ENCODE measurements at places on chromosomes 12 and 14. TPM values are rescaled to one million over a fixed set of nuclear protein-coding genes. Genes with fewer than 3 reads are reported as not detected.

GRCh38 chr12:57772429-57773322, at the start of gene EEF1AKMT3:
Gene EEF1AKMT3, plus strand, starts transcription at chr12:57772614. Its CDS starts 111 bp downstream, at chr12:57772725.
- no peak for DNase-seq

DNA sequence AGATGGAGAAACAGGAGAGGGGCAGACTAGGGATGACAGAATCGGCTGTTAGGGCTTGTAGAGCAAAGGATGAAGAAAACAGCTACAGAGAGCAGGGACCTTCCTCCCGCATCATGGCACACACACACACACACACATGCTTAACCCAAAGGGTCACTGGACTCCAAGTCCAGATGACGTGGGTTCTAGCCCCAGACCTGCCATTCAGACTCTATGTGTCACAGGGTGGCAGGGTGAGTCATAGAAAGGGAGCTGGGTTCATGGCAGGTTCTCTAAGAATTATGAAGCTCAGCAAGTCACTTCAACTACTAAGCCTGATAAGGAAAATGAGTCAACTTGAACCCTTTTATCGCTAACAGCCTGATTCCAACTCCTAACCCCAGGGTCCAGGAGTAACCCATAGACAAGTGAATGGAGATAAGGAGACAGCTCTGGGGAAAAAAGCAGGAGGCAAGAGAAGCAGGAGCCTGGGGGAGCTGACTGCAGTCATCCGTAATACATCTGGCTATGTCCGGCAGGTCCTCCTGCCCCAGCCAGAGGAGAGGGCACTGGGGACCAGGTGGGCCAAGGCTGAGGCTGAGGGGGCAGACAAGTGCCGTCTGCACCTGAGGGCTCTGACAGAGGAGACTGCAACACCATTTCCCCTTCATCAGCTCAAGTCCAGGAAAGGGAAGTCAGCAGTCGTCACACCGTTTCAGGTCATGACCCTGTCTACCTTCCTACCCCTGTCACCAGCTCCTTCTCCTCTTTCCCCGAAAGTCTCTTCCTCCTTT, 3.6 kb upstream of the TNFRSF1A start:
- no peak for DNase-seq

DNA sequence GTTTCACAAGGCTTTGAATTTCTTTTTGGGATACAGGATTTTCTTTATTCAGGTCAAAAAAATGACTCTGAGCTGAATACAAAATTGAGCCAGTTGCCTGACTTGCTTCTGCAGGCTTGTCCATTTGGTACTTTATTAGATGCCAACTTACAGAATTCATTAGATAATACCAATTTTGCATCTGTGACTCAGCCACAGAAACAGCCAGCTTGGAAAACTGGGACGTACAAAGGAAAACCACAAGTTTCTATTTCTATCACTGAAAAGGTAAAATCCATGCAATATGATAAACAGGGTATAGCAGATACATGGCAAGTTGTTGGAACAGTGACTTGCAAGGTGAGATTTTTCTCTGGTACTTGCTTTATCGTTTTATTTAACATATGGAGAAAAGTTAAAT, 5.8 kb downstream of the AP5M1 start:
- no peak for DNase-seq

- no peak for DNase-seq
These were observed 9.5 kb downstream of the TBC1D30 start for GRCh38 chr12:64833928-64834327.

DNA sequence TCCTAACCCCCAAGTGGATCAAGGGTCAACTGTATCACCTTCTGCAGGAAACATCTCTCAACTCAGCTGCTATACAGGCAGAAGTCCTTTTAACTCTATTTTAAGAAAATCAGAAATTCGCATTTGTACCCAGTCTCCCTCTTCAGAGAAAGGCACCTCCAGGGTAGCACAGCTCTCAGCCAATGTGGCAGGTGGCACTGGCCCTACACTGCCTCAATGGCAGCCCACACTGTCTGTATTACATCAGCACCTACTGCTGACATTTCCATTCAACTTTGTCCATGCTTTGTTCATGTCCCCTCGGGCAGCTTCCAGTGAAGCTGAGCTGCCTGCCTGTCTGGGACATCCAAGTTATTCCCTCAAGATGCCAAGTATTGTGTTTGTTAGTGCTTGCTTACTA, 8.8 kb downstream of the SPTSSA start:
- no peak for DNase-seq

DNA sequence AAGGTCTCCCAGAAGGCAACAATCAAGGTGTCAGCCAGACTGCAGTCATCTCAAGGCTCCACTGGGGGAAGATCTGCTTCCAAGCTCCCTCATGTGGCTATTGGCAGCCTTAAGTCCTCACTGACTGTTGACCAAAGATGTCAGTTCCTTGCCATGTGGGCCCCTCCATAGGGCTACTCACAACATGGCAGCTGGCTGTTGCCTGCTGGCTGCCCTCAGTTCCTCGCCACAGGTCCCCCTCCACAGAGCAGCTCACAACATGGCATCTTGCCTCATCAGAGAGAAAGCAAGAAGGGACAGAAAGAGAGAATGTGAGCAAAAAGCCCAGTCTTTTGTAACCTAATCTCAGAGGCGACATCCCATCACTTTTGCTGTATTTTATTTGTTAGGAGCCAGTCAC, 34.4 kb upstream of the EGLN3 start:
- no peak for DNase-seq

GRCh38 chr14:99389174-99389826, 91.4 kb downstream of the SETD3 start:
- DNase-seq, result peak; percentile 17

Gene GPR135
- 0.45 TPM for polyA plus RNA-seq

Data from CD4-positive, alpha-beta memory T cell (primary cell).